SW480 (cell line): ENCODE measurements at places on chromosomes 12 and 14.

DNA sequence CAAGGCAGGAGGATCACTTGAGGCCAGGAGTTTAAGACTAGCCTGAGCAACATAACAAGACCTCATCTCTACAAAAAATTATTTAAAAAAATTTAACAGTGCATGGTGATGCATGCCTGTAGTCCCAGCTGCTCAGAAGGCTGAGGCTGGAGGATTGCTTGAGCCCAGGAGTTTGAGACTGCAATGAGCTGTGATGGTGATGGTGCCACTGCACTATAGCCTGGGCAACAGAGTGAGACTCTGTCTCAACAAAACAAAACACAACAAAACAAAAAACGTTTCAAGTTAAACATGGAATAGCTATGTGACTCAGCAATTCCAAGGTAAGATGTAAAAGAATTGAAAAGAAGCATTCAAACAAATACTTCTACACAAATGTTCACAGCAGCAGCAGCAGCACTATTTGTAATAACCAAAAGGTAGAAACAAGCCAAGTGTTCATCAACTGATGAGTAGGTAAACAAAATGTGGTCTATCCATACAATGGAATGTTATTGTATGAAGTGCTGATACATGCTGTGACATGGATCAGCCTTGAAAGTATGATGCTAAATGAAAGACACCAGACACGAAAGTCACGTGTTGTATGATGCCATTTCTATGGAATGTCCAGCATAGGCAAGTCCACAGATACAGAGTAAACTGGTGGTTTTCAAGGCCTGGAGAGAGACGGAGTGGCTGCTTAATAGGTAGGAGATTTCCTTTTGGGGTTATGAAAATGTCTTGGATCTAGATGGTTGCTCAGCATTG, 31.4 kb downstream of the CFAP251 start:
- peak; percentile 31 for DNase-seq

DNA sequence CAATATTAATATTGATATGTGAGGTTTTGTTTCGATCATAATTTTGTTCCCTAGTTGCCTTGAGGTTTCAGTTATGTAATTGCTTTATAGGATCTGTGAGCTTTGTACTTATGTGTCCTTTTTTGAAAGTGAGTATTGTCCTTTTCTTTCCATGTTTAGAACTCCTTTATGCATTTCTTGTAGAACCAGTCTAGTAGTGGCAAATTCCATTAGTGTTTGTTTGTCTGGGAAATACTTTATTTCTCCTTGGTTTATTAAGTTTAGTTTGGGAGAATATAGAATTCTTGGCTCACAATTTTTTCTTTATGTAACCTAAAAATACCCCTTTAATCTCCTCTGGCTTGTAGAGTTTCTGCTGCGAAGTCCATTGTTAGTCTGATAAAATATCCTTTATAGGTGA, 127.5 kb upstream of the KITLG start:
- DNase-seq = no peak

- DNase-seq = no peak
These were observed 293.5 kb downstream of the SLC6A15 start for GRCh38 chr12:84619053-84619571.

- DNase-seq = no peak
These were observed 141.0 kb downstream of the SRGAP1 start for GRCh38 chr12:63985456-63985855.

DNA sequence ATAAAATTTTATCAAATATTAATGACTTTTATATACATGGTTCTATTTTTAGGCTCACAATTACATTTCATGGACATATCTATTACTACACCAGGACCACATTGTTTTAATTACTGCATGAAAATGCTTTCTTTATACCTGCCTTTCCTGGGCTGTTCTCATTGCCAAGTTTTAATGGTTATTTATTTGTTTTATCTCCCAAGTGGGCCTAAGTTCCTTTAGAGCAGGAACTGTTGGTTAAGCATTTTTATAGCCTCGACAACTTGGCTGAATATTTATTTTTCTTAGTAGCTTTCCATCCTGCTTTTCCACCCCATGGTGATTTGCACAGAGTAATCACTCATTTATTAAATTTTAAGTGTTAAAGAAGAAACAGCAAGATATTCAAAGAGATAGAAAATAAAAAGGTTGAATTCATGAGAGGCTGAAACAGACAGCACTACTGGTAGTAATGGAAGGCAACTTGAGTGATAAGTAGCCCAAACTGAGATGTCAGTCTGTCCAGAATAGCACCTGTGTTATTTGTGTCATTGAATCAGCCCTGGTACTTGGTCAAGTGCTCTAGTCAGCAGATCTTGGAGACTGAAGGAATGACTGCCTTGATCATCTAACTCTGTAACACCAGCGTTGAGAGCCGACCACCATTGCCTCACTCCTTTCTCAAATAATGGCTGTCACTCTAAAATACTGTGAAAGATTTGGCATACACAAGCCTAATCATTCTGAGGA, 119.1 kb upstream of the EGLN3 start:
- no peak for DNase-seq

DNA sequence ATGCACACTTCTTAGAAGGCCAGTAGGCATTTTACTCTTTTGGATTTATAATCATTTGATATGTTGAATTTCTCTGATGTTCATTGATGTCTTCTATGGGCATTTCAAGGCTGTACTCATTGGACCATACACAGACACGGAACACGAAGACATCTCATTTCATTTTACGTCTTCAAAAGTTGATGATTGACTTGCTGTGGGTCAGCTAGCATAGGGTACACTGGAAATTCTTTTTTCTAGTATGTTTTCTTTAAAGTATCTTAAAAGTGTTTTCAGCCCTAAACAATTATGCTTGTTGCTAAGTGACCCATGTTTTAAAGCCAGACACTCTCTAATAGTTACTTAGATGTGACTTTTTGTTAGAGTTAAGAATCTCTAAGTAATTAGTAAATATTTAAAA, 16.3 kb downstream of the TRHDE start:
- no peak for DNase-seq

DNA sequence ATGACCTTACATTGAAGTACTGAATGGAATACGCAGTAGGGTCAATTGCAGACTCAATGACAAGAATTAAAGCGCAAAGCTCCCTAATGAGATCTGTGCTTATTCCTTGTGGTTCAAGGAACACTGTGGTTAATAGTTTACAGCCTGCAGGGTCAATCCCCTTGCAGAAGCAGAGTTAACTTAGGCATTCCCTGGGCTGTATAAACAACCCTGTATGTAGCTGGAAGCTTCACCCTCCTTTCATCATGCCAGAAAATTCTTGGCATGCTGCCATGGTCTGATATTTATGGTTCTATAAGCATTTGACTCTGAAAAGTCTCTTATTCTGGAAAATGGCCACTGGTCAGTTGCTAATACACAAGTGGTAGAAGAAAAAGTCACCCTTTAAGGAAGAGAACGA, 227.7 kb downstream of the NOVA1 start:
- DNase-seq = no peak

DNA sequence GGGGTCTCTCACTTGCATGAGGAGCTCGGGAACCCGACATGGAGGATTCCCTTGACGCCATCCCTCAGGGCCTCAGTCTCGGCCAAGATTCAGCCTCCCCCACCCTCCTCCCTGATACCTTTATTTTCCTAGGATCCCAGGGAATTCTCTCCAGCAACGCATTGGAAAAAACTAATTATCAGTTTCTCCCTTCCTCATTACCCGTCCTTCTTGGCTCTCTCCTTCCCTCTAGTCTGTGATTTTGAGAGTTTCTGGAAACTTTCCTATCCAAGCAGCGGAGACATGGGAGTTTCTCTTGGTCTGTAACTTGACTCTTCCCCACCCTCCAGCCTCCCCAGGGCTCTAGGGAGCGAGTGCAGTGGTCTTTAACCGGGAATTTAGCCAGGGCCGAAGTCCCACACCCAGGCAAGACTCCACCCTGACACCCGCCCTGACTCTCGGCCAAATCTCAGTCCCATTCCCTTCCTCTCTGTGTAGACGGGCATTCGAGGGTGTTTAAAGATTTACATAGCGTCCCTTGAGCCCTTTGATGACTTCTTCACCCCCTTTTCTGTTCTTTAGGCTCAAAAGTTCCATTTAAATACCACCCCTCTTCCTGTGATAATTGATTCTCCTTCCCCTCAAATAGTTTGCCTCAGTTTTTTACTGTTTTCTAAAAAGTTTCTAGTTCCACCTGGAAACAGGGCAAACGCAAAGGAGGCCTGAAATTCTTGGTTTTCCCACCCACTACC, 6.7 kb downstream of the HOXC5 start:
- DNase-seq = no peak

DNA sequence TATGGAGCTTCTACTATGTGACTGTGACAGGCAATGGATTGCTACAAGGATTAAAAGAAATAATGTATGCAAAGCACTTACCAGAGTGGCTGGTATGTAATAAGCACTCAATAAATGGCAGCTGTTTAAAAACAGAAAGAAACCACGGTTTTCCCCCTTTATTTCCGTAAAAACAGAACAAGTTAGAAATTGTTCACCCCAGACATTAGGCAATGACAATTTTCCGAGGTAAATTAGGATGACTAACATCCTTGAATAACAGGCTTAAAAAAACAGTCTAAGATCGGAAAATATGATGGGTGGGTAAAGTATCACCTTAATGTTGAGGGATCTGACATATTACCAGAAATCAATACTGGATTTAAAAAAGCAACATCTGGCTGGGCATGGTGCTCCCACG, 20.9 kb upstream of the CNIH1 start:
- DNase-seq = no peak

DNA sequence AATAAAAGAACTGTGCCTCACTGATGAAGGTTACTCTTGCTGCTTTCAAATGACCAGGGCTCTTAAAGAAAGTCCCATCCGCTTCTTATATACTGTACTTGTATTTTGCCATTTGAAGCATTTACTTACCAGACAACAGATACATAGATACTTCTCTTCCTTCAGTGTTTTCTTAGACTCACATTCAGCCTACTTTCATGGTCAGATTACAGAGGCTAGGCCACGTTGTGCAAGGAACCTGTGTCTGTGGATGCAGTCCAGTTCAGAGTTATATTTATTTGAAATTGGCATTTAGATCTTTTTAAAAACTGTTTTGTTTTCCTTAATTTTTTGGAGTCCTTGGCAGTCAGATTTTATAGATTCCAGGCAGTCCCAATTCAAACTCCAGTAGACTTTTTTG, 6.2 kb downstream of the CHURC1 start:
- no peak for DNase-seq

DNA sequence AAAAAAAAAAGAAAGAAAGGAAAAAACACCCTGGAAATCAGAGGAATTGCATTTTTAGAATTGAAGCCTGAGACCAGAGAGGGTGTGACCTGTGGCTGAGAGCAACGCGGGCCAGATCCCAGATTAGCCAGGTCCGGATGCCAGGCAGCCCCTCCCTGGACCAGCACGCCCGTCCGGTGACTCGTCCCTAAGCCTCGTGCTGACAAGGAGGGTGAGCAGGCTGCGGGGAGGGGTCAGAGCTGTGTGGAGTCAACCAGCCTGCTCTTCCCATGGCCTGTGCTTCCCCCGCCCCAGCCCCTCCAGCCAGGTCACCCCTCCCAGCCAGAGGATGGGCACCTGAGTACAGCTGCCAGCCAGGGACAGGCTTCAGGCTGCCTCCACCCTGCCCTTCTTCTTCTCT, 4.2 kb upstream of the KLC1 start:
- peak; percentile 88 for DNase-seq

GRCh38 chr12:132285991-132286681, 43.3 kb downstream of the GALNT9 start:
- peak; percentile 77 for DNase-seq

DNA sequence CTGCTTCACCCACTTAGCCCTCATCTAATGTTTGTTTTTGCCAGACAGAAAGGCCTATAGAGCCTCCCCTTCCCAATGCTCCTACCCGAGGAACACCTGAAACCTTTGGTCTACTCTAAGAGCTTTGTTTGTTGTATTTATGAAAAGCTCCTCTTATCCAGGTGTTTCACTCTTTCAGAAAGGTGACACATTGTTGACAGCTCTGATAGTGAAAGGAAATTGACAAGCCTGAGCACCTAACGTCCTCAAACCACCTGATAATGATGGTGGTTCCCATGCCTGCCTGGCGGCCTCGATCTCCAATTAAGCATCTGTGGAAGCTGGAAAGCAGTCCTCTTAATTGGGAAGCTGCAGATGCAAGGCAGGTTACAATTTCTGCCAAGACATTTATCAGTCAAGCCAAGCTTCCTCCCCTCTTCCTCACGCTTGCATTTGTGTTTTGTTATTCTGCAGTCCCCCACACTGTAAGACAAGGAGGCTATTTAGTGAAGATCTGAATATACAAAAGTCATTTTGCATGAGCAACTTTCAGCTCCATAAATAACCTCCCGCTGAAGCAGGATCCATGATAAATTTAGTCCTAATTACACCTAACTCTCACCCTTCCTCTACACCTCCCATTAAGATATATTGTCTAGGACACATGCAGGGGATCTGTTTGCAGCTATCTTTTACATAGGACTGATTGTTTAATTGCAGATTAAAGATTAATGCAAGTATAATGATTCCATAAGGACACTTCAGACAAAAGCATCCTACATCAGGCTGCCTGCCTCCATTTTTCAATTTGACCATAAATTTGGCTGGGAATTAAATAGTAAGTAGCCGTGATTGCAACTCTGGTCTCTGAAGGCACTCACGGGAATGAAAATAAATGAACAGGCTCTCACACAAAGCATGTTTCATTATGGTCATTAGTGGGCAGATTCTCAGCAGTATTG, 288.6 kb downstream of the PDZRN4 start:
- no peak for DNase-seq

- DNase-seq = no peak
These were observed 45.5 kb upstream of the FUT8 start for GRCh38 chr14:65366802-65367565.

DNA sequence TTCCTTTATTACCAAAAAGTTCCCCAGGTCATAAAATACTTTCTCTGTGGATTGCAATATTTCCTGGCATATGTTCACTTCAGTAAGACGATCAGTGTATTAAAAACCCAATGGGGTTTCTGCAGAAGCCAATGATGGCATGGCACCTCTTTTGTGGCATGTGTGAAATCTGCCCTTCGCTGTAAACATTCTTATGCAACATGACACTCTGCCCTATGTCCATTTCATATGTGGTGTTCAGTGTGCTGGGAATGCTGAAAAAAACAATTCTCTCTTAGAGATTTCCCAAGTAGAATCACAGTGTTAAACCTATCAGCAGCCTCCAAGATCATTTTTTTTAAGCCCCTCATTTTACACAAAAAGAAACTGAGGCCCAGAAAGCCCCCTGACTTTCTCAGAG, 2.3 kb upstream of the MYBPC1 start:
- no peak for DNase-seq

DNA sequence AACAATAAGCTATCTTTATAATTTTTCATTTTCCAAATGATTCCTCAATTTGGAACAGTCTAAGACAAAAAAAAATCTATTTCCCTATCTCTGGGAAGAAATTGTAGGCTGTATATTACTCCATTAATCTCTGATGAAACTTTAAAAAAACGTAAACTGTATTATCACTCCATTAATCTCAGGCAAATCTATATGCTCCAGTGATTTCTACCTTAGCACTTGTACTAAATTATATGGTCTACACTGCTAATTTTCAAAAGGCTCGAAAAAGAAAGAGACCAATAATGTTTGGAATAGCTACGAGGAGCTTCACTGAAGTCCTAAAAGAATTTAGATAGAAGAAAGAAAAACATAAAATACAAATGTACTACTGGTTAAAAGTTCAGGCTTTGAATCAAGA, 19.7 kb downstream of the MED13L start:
- no peak for DNase-seq

GRCh38 chr14:43988989-43989388, 518.1 kb downstream of the FSCB start:
- DNase-seq = no peak
